ENCODE measurements at places on chromosomes 16 and 17. TPM values are rescaled to one million over a fixed set of nuclear protein-coding genes. Genes with fewer than 3 reads are reported as not detected.

Gene TSPOAP1
- 5.8 TPM for polyA plus RNA-seq

Gene SLX4
- 4.5 TPM for polyA plus RNA-seq

Gene HAPSTR1
- polyA plus RNA-seq, result 31.0 TPM

Gene CD19
- polyA plus RNA-seq, result 0.65 TPM

Gene LITAFD
- polyA plus RNA-seq, result not detected

DNA sequence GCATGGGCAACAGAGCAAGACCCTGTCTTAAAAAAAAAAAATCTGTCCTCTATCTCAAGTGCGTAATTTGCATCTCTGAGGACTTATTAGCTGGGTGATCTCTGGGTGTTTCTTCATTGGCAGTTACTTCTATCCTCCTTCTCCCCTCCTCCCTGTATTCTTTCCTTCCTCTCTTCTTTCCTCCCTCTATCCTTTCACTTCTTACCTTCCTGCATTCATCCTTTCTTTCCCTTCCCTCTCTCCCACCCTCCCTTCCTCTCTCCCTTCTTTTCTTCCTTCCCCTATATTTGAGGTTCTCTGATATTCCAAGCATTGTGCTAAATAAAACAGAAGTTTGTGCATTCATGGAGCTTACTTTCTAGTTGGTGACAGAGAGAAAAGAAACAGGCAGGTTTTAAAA is 10.7 kb downstream of the MFSD11 start:
- no peak for DNase-seq

GRCh38 chr16:77863250-77863649 is 74.9 kb downstream of the VAT1L start:
- DNase-seq, result no peak

DNA sequence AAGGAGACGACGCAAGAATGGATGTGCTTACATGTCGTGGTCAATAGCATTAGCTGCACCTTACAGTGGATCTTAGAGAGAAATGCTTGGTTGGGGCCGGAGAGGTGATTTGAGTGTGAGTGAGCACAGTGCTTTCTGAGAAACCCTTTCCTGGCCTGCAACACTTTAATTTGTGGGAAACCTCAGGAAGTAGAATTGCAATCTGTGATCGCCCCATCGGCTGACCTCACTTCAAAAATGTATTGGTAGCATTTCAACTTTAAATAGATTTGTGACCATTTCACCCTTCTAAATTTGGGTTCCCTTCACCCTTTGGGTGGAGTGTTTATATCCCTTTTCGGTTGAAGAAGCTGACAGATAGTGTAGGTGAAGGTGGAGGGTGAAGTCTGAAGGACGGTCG is 13.2 kb downstream of the PRKCB start:
- DNase-seq, result no peak

DNA sequence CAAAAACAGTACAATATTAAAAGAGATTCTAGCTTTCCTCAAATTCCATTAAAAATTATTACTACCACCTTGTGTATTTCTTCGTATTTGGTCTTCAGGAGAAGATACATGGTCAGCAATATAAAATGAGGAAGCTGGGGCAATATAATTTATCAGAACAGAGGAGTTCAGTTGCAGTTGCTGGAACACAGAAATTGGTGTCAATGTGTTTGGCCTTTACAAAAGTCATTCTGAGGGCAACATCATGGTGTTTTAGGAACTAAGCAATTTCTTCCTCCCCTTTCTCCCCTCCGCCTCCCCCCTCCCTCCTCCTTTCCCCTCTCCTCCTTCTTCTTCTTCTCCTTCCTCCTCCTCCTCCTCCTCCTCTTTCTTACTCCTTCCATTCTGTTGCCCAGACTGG is 102.1 kb downstream of the YPEL2 start:
- no peak for DNase-seq

DNA sequence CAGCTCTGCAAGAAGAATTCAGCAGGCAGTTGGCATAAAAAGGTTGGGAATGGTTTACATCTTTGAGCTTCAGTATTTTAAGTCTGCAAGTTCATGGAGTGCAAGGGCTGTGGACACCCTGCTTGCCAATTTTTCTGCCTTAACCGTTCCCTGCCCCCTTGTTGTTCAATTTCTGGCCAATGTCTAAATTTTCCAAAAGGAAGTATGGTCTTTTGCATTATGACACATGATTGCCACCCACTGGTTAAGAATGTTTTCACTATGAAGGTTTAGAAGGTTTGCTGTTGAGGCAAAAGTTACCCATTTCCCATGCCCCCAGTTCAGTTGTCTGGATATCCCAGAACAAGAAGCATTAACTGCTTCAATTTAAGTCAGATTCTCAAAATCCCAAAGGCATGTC is 441.9 kb downstream of the CDH13 start:
- no peak for DNase-seq

DNA sequence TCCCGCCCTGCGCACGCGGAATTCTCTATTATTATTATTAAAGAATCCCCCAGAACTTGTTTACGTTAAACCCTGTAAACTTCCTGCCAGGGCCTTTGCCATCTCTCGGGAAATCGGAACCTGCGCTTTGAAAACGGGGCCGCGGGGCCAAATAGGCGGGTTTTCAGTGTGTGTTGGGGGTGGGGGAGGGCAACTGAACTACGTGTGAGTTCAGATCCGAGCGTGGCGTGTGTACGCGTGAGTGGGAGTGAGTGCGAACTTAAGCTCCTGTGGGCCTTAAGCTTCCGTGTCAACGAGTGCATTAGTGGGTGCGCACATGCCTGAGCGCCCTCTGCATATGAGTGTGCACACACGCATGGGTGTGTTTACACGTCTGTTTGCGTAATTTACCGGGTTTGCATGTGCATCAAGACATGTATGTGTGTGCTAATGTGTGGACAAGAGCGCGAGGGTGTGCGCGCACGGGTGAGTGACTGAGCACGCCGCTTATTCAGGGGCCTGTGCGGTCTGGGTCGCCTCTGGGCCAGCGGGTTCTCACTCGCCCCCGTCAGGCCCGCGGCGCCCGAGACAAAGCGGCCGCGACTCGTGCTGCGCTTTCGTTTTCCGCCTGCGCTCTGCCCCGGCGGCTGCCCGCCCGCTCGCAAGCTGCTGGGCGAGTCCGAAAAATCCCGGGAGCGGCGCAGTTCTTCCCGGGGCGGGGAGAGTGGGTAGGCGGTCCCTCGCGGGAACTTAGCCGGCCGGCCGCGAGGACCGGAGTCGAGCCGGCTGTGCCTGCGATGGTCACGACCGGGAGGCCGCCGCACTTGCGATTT is 1.2 kb upstream of the FOXF1 start:
- no peak for DNase-seq

DNA sequence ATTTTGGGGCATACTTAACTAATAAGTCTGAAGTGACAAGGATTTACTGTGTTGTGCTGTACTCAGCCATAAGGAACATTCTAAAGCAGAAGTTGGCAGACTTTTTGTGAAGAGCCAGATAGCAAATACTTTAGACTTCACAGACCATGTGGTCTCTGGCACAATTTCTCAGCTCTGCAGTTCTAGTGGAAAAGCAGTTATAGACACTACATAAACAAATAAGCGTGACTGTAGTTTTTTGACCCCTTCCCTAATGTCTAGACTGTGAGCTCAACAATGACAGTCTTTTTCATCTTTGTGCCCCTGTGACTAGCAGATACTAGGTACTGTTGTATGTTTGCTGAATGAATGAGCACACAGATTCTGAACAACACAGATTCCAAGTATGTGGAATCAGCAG is 4.9 kb downstream of the RPAIN start:
- no peak for DNase-seq
